Activated CD4-positive, alpha-beta T cell treated with anti-CD3 and anti-CD28 coated beads, Interleukin-2, amount 50 U/mL, for 4 hours (primary cell): ENCODE measurements at places on chromosomes 3 and 15.

DNA sequence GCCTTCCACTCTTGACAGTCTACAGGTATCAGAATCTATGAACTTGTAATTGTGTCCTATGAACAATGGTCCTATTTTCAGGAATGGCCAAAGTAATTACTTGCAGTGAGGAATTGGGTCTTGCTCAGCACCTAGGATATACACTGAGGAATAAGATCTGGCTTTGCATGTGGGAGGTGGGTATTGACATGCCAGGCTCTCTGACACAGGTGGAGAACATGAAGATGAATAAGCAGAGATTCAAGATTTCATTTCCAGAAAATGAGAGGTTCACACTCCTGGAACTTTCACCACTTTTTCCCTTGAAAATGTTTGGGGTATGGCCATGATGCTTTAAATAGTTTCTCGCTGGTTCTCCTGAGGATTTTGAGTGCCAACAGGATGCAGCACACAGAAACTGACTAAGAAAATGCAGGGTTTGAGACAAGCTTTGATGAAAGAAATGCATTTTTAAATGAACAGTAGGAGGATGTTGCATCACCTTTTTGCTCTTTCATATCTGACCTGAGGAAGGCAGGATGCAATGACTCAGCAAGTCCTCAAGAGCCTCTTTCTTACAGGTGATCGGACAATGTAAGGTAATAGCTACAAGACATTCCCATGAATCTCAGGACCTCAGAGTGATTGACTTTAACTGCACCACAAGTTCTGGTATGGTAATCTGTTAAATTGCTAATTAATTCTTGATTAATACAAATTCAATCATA lies 3.7 kb downstream of the HRG start:
- no peak for DNase-seq

DNA sequence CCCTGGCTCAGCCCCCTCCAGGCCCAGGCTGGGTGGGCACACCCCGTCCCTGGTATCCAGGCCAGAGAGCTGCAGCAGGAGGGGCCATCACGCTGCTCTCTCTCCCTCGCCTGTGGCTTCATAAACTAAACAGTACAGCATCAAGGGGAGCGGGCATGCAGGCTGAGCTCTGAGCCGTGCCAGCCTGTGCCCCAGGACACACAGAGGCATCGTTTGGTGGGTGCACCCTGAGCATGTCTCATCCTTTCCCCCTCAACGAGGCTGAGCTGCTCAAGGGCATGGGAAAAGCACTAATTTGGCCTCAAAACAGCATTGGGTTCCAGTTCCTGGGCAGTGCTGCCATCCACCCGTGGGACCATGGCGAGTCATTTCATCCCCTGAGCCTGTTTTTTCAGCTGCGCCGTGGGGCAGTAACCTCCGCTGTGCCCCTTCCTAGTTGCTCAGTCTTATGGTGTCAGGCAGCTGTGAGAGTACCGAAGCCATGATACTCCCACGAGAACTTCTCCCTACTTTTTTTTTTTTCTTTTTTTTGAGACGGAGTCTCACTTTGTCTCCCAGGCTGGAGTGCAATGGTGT lies 79.6 kb downstream of the CPN2 start:
- DNase-seq = no peak

DNA sequence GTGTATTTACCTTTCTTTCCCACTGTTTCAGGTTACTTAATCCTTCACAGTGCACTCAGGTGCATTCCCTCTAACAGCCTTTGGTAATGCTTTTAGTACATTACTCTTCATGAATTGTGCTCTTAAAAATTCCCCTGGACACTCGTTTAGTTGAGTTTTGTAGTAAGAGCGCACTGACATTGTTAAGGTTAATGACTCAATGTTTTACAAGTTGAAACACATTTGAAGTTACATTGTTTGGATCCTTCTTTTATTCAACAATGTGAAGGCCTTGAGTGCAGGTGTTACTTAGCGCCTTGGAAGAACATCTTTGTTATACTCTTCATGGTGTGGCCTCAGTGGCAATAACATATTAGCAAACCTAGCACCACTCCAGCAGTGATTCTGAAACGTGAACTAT lies 739.6 kb downstream of the NAALADL2 start:
- no peak for DNase-seq

DNA sequence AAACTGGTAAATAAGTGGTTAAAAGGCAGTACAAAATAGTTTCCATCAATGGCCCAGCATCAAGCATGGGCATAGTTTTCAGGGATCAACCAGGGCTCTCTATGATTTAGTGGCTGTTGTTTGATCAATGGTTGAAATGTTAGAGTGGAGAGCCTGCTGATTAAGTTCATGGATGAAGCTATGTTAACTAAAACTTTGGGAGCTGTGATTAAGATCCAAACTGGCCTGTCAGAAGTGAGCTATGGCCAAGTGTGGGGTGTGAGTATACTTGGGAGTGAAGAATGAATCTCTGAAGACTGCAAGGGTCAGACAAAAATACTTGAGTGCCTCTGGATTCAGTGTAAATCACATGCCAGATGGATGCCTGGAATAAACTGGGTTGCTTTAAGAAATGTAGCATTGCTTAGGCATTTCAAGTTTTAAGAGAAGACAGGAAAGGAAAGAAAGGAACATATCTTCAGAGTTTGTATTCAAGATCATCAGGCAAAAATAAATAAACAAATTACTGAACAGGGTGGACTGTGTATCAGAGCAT lies 422.2 kb upstream of the ADAMTS9 start:
- no peak for DNase-seq

GRCh38 chr3:126102530-126102951 lies 18.6 kb upstream of the SLC41A3 start:
- no peak for DNase-seq

- DNase-seq = no peak
Measured at GRCh38 chr3:152076148-152076547, 192.6 kb upstream of the MBNL1 start.

DNA sequence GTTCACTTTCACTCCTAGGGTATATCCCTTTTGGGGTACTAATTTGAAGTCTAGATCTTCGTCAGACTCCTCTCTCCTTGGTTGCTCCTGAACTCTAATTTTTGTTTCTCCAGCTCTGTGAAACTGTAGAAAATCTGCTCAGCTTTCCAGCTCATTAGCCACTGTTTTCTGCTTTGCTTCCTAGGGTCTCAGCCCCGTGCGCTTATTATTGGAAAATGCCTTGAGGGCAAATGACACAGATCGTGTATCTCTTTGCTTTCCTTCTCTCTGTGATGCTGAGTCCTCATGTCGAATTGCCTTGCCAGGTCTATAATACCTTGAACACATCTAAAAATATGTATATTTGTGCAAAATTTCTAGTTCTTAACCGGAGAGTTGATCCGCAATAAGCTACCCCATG lies 731.1 kb downstream of the EDEM1 start:
- no peak for DNase-seq

GRCh38 chr15:60222404-60222803 lies 175.4 kb downstream of the ANXA2 start:
- DNase-seq = no peak

DNA sequence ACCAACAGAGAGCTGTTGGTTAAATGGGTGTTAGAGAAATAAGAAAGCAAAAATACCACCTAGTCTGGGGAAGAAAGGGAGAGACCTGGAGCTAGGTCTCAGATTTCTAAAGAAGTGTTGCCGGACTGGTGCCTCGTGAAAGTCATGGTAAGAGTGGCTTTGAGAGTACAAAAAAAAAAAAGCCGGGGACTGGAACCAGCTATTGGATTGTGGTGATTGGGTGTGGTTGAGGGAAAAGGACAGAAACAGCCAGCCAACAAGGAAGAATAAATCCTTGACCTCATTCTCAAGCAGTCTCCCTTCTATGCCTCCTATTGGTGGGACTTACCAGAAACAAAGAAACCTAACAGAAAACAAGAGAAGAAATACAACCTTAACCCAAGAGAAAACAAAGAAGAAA lies 346.4 kb upstream of the KCNMB2 start:
- no peak for DNase-seq

GRCh38 chr3:10647376-10647775 lies 142.0 kb upstream of the ATP2B2 start:
- DNase-seq = no peak

GRCh38 chr3:186719945-186720739 lies 3.0 kb downstream of the KNG1 start:
- no peak for DNase-seq

GRCh38 chr3:51581524-51581923 lies 43.0 kb downstream of the RAD54L2 start:
- DNase-seq = no peak

DNA sequence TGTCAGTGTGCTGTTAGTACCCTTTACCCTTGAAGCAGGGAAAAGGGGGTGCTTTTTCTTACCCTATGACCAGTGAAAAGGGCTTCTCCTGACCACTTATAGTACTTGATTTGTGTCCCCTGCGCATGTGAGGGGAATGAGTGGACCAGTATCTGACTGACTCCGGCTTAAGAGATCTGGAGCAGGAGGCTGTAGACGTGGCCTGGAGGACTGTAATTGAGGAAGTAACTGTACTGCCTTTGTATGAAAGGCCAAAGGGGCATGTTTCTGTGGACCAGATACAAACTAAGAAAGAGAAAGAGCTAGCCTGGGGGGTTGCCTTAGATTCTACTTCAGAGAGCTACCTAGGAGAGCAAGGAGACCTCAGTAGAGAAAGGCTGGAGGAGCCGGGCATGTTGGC lies 89.9 kb upstream of the TBL1XR1 start:
- no peak for DNase-seq

- DNase-seq = no peak
Measured at GRCh38 chr3:195207056-195207455, 63.9 kb downstream of the XXYLT1 start.

DNA sequence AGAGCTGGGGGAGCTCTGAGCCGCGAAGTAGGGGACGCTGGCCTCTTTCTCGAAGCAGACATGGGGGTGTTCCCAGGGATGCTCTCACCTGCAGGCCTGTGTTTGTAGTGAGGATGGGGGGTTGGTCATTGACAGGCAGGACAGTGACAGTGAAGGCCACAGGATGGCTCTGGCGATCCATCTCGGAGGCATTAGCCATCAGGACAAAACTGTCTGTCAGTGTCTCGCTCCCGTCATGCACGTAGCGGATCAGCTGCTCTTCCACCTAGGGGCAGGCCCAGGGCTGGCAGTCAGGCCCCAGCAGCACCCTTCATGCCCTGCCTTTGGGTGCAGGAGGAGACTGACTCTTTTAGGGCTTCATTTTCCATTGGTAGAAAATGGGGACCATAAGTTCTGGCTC lies 28.0 kb downstream of the CSPG4 start:
- DNase-seq = no peak

GRCh38 chr3:196287090-196287439 lies 461 bp downstream of the PCYT1A start:
- no peak for DNase-seq

DNA sequence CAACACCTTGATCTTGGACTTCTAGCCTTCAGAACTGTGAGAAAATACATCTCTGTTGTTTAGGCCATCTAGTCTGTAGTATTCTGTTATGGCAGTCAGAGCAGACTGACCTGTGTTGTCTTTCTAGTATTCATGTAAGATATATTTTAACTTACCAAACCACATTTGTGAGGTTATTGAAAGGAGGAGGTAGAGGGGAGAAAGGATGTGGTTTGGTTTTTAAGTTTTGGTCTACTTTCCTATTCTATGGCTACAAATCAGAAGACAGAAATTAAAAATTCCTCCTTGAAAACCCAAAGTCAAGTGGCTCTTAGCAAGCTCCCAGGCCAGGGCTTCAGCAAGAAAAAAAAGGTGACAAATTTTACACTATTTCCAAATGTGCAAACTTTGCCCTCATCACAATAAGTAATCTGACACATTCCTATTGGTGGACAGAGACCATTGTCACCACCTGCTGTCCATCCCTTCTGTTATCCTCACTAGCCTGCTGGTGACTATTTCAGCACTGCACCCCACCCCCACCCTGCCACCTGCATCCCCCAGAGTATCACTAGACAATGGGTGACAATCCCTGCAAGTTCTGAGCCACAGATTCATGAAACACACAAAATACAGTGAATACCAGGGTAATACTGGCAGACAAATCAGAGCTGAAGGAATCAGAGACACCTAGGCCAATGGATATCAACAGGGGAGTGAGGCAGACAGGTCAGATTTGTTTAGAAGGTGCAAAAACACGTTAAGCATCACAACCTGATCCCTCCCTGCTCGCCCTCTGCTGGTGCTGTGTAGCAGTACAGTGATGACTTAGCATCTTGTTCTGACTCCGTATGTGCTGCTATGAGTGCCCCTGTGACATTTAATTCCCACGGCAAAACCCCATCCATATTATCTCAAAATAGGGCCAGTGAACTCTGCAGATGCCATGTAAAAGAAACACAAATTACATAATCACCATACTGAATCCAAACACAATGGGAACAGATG lies 79.0 kb upstream of the DCLK3 start:
- DNase-seq = peak; percentile 44

DNA sequence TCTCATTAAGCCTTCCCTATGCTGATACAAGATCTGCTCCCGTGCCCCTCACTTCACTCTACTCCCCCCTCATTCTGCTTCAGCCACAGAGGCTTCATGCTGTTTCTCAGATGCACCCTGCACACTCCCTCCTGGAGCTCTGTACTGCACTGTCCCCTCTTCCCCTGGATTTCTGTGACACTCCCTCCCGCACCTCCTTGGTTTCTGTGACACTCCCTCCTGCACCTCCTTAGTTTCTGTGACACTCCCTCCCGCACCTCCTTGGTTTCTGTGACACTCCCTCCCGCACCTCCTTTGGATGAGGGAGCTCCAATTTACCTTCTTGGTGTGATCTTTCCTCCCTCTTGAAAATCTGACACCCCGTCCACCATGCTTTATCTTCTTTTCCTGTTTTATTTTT lies 28.2 kb downstream of the BDH1 start:
- DNase-seq = no peak

DNA sequence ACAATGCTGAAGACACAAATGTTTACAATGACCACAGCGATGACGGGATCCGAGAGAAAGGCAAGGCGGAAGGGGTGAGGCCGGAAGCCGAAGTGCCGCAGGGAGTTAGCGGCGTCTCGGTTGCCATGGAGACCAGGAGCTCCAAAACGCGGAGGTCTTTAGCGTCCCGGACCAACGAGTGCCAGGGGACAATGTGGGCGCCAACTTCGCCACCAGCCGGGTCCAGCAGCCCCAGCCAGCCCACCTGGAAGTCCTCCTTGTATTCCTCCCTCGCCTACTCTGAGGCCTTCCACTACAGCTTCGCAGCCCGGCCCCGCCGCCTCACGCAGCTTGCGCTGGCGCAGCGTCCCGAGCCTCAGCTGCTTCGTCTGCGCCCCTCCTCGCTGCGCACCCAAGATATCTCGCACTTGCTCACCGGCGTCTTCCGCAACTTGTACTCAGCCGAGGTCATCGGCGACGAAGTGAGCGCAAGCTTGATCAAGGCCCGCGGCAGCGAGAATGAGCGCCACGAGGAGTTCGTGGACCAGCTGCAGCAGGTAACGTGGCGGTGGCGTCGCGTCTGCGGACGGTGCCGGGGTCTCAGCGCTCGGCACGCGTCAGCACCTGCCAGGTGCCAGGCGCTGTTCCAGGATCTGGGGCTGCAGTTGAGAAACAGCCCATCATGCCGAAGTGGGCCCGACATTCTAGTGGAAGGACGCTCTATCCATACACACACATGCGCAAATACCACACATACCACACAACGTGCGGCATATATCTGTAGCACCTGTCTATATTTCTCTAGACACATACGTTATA lies at the start of gene DLEC1:
Gene DLEC1, plus strand, starts transcription at position 108 of the 798 bp plus-strand sequence. Its CDS starts 18 bp downstream, at position 126.
- peak; percentile 63 for DNase-seq
